Activated CD4-positive, alpha-beta T cell treated with anti-CD3 and anti-CD28 coated beads for 4 hours (primary cell): ENCODE measurements at places on chromosomes 5 and 9.
A peak's percentile ranks its signal among the peaks of the same experiment; 100 is the strongest.

GRCh38 chr5:60494144-60494543 is 205.8 kb downstream of the DEPDC1B start:
- no peak for DNase-seq

- DNase-seq = peak; percentile 44
Observed at GRCh38 chr5:56816546-56817081, 1.3 kb downstream of the MAP3K1 start.

- no peak for DNase-seq
Observed at GRCh38 chr5:134567641-134568336, 42.3 kb downstream of the JADE2 start.

DNA sequence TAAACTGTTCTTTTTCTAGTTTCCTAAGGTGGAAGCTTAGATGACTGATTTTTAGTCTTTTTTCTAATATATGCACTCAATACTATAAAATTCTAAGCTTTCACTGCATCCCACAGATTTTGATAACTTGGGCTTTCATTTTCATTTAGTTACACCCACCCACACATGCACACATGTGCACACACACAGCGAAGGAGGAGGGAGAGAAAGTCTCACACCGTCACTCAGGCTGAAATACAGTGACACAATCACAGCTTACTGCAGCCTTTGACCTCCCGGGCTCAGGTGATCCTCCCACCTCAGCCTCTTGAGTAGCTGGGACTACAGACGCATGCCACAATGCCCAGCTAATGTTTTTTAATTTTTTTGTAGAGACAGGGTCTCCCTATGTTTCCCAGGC is 96.5 kb downstream of the SMIM23 start:
- no peak for DNase-seq

DNA sequence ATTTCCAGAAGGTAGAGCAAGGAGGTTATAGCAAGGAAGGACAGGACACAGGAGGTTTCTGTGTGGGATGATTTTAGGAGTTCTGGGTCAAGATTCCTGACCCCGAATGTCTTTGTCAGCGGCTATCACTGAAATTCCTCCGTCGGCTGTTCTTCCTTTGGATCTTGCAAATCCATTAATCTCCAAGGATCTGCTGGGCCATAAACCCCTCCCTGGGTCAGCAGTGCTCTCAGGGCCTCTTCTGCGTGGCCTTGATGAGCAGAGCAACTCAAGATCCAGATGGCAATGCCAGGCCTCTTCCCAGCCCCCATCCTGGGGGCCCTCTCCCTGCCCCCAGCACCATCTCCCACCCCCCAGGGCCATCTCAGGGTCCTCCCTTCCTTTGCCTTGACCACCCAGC is 16.3 kb upstream of the COL27A1 start:
- no peak for DNase-seq
